ENCODE measurements at places on chromosomes 3 and 15.
A peak's percentile ranks its signal among the peaks of the same experiment; 100 is the strongest.

- DNase-seq: no peak
Measured at GRCh38 chr15:77538793-77539497, 93.8 kb downstream of the LINGO1 start.

GRCh38 chr15:58761010-58761388, 10.1 kb upstream of the MINDY2 start:
- no peak for DNase-seq

- DNase-seq: no peak
Measured at GRCh38 chr3:46029953-46030543, 2.8 kb upstream of the XCR1 start.

GRCh38 chr3:78917536-78917935, 850.3 kb downstream of the ROBO1 start:
- no peak for DNase-seq

DNA sequence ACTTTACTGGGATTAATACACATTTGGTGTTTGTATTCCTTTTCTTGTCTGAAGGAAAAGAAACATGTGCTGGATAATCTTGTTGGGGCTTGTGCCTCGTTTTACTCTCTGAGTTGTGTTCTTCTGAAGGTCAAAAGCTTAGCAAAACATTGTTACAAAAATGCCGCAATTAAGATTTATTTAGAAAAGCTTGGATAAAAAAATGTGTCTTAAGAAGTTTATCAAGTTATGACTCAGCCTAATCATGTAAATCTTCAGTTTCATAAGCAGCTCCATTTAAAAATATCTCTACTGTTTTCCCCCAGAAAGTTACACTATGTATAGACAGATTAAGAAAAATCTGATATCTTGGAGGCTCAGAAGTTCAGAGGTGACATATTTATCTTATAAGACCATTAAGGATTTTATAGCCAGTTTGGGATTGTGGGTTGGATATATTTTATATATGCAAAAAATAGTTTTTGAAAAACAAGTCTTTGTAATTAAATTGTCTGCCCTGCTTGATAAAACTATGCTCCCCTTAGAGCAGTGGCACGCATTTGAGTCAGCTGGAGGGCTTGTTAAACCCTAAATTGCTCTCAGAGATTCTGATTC, 56.5 kb downstream of the CLDN11 start:
- DNase-seq: no peak

DNA sequence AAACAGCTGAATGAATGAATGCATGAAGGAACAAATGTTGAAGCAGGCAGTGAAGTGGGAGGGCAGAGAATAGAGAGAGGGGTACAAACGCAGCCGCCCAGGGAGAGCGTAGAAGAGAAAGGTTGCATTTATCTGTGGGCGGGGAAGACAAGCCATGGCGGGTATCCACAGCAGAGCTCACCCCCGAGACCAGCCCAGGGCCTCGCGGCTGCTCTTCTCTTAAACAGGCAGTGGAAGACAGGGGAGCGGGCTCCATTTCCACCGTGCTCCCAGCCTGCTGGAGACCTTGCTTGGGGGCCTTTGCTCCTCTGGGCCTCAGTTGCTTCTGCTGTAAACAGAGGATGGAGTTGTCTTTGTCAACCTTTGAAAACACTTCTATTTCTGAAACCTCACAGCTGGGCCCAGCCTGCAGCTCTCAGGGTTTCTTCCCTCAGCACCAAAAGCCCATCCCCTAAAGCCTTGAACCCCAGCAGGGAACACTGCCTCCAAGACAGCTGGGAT, 259.5 kb downstream of the UACA start:
- no peak for DNase-seq

GRCh38 chr3:101825904-101826445, 23.3 kb upstream of the NFKBIZ start:
- DNase-seq: no peak

DNA sequence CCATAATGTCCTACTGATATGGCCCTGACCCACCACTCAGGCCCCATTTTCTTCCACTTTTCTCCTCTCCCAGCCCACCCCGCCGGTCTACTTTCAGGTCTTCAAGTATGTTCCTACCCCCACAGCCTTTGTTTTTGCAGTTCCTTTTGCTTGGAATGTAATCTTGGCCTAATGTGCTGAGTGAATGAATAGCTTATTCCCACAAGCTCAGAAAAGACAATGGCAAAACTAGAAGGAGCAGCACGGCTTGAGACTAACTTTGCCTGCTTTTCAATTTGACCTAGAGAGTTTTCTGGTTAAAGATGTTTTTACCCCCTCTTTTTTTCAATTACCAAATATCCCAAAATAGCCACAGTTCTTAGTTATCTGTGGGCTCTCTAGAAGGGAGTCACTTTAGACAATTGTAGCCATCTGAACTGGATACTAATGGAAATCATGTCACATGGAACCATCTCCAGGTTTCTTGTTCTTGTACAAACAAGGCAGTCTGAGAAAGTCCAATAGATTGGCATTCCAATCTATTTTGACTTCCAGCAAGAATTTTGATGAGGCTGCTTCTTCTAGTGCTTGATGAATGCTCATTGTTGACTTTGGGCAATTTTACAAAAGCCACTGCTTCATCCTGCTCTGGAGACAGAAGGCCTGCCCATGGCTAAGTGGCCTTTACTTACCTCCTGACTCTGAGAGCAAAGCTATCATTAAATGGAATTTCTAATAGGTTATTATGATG, 16.3 kb upstream of the LMCD1 start:
- DNase-seq: no peak

- DNase-seq: no peak
Measured at GRCh38 chr3:10228248-10228950, 19.9 kb upstream of the TATDN2 start.

DNA sequence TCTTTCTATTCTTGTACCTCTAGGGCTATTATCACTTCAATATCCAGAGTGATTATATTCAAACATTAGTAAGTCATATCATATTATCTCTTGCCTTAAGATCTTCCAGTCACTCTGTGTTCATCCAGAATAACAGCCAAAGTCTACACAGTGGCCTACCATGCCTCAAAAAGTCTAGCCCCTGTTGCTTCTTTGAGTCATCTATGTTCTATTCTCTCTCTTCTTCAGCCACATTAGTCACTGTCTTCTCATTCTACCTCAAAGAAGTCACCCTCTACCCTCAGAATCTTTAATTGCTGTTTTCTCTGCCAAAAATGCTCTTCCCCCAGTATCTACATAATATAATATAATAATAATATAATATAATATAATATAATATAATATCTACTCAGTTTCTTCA, 356.0 kb downstream of the NLGN1 start:
- DNase-seq: no peak

GRCh38 chr3:188389711-188390342, 235.9 kb downstream of the LPP start:
- DNase-seq: no peak

DNA sequence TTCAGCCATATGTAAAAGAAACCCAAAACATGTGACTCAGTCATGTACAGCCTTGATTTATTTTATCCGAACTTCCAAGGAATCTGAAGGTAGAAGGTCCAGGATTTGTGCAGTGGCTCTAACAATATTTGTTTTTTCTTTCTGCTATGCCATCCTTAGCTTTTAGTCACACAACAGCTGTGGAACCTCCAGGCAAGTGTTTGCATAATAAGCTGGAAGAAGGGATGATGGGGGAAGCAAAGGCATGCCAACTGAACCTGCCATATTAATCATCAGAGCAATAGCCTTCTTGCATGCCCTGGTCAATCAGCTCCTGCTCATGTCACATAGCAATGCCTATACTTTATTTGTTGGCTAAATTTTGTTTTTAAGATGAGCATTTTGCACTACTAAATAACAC, 444.7 kb upstream of the ARPP21 start:
- DNase-seq: no peak

GRCh38 chr3:124089214-124089613, 97.3 kb upstream of the ROPN1 start:
- no peak for DNase-seq

- no peak for DNase-seq
Measured at GRCh38 chr3:134810052-134810435, 15.0 kb downstream of the EPHB1 start.

GRCh38 chr3:64196236-64196929, 28.9 kb downstream of the PRICKLE2 start:
- no peak for DNase-seq

- DNase-seq: no peak
Measured at GRCh38 chr15:98567951-98568350, 80.4 kb upstream of the IGF1R start.

DNA sequence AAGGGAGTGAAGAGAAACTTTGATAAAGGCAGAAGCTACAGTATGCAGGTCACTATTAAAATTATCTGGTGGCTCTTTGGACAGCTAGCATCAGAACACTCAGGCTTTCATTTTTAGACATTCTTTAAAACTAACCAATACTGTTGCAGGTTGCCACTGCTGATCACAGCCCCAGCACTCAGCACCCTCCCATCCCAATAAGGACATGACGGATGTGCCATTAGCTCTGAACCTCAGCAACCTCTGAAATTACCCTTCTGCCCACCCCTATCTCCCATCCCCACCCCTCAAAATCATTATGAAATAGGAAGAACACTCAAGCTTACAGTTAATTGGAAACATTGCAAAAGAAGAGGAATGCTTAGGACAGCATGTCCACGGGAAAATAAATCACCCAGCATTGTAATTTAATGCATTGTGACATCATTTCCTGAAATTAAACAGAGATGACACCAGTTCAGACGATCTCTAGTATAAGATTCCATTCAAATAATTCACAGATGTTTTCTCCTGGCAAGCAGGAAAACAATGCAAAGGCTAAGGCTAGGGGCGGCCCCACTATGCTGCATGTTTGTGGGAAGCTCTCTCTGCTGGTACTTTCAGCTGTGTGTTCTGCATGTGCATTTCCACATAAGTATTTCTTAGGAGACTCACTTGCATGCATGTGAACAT, 71.6 kb downstream of the MEIS2 start:
- no peak for DNase-seq

DNA sequence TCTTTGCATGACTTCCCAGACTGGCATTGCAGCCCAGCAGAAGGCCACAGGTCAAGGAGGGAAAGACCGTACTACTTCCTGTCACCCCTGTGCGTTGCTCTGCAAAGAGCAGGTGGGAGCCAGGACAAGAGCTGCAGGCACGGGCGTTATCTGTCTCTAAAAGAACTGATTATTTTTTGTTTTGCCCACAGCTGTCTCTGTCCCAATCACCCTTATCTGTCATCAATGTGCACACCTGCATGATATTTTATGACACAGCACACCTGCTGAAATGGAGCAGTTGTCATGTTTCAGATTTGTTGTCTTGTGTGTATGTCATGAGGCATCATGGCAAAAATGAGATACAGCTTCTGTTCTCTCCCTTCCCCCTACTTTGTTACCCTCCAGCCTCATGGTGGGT, 58.8 kb downstream of the SLCO3A1 start:
- DNase-seq: no peak

DNA sequence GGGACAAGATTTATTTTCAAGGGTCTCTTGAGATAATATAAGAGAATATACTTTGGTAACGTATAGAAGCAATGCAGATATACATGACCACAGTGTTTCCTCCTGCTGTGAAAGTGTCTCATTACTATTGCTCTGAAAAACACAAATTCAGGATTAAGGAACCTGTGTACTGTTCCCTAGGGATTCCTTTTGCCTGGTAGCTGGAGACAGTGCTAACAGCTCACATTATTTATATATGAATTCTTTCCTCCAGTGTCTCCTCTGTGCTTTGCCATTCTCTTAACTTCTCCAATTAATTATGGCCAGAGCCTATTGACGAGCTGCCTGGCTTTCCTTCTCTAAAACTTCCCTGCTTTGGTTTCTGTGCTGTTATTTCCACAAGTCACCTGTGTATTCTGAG, 235.4 kb downstream of the OTOL1 start:
- no peak for DNase-seq

GRCh38 chr15:69612112-69612511, 159.5 kb downstream of the RPLP1 start:
- no peak for DNase-seq

- DNase-seq: no peak
Measured at GRCh38 chr3:76438971-76439370, 600.9 kb upstream of the ROBO2 start.

GRCh38 chr3:62238003-62238402, 135.3 kb downstream of the FEZF2 start:
- no peak for DNase-seq

- no peak for DNase-seq
Measured at GRCh38 chr3:117801912-117802239, 1092.3 kb downstream of the TUSC7 start.

GRCh38 chr3:55521738-55522421, 34.8 kb upstream of the WNT5A start:
- no peak for DNase-seq

GRCh38 chr3:64047787-64048186, 24.5 kb upstream of the PSMD6 start:
- no peak for DNase-seq

- no peak for DNase-seq
Measured at GRCh38 chr3:186536883-186537844, 7.0 kb downstream of the CRYGS start.

DNA sequence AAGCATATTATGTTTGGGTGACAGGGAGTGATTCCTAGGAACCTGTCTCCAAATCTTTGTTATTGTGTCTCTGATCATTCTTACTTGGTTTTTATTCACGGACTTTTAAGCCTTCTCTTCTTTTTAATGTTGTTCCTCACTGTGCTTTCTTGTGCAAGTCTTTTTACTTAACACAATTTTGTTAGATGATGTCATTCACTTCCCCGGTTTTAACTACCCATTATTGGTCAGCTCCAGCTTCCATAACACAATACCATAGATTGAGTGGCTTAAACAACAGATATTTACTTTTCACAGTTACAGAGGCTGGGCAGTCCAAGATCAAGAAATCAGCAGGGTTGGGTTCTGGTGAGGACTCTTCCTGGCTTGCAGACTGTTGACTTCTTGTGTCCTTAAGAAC, 436.3 kb upstream of the CBLB start:
- DNase-seq: no peak

- no peak for DNase-seq
Measured at GRCh38 chr3:54511766-54512365, 389.5 kb downstream of the CACNA2D3 start.

- DNase-seq: no peak
Measured at GRCh38 chr3:139265131-139266016, 78.4 kb upstream of the MRPS22 start.

GRCh38 chr3:186333256-186333655, 28.8 kb downstream of the DGKG start:
- DNase-seq: no peak

- DNase-seq: no peak
Measured at GRCh38 chr3:81152156-81152555, 609.3 kb downstream of the GBE1 start.

GRCh38 chr3:168091941-168092340, 3.8 kb downstream of the GOLIM4 start:
- peak; percentile 8 for DNase-seq

- DNase-seq: no peak
Measured at GRCh38 chr3:87145553-87145952, 81.6 kb upstream of the CHMP2B start.
